ENCODE measurements at places on chromosomes 7 and 10. TPM values are rescaled to one million over a fixed set of nuclear protein-coding genes. Genes with fewer than 3 reads are reported as not detected.

The HBP1 gene
- total RNA-seq = 25.4 TPM

The YAE1 gene
- 9.8 TPM for total RNA-seq

GRCh38 chr7:47513741-47514241 is 68.1 kb downstream of the TNS3 start:
- DNase-seq = no peak

- DNase-seq = no peak
Measured at GRCh38 chr10:65618126-65618525, 1307.7 kb upstream of the LRRTM3 start.

- DNase-seq = no peak
Measured at GRCh38 chr10:118918116-118918515, 111.4 kb upstream of the NANOS1 start.

DNA sequence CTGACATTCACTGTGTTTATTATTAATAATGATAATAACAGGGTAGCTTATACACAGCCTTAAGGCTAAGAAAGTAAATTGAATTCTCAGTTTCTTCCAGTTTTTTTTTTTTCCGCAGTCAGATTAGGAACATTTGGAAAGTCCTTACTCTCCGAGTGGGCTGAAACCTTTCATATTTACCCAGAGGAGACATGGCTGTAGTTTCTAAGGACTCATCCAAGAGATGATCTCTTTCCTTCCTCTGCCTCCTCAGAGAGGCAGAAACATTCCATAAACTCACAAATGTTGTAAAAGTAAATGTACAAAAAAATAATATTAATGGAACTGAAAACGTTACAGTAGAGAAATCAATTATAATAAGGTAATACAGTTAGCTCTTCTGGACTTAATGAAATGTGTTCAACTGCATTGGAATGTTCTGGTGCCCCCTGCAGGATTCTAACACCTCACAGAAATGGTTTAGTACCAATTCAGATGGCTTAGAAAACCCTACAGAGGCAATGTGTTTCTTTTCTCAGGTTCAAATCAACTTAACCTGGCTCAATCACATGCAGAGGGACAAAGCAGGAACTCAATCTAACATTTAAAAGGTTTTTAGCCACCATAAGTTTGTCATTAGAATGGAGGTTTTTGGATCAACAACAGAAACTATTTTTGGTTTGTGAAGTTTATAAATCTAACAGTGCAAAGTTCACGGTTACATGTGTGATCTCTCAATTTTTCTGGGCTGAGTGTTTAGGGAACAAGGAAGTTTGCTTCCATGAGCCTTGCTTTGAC is 71.7 kb downstream of the ICA1 start:
- DNase-seq = peak; percentile 73

GRCh38 chr7:31934551-31934950 is 135.7 kb downstream of the PDE1C start:
- no peak for DNase-seq

- peak; percentile 62 for DNase-seq
Measured at GRCh38 chr10:32377458-32378259, 30.7 kb upstream of the EPC1 start.

- no peak for DNase-seq
Measured at GRCh38 chr7:28533731-28534531, 121.6 kb downstream of the CREB5 start.

DNA sequence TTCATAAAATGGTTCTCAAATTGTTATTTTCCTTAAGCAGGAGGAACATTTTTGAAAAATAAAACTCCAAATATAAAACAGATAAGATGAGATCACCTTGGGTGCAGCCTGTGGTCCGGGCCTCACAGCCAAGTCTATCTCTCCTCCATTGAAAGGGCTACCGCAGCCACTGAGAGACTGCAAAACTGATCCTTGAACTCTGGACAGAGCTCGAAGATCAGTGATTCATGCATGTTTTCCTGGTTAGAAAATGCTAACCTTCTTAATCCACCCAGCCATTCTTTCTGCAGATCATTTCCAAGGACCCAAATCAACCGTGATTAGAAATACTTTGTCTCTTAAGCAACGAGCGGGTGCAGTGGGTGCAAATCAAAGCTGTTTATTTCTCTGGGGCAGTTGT is 378.8 kb downstream of the PLXDC2 start:
- DNase-seq = no peak

- peak; percentile 69 for DNase-seq
Measured at GRCh38 chr7:151351967-151352366, 10.4 kb downstream of the NUB1 start.

DNA sequence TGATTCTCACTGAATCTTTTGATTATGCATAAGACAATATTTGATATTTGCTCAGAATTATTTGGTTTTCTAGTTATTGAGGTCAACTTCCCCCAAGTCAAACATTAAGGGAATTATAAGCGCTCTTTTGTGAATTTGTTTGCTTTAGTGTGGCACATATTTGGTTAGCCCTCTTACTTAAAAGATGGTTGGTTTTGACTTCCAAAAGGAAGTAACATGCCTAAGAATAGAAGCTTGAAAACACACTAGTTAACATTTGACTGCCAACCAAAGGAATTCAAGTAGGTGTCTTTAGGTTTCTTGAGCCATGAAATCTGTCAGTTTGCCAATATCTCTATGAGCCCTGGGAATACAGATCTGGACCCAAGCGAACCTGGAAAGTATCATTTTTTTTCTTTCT is 24.9 kb downstream of the STEAP4 start:
- DNase-seq = no peak

DNA sequence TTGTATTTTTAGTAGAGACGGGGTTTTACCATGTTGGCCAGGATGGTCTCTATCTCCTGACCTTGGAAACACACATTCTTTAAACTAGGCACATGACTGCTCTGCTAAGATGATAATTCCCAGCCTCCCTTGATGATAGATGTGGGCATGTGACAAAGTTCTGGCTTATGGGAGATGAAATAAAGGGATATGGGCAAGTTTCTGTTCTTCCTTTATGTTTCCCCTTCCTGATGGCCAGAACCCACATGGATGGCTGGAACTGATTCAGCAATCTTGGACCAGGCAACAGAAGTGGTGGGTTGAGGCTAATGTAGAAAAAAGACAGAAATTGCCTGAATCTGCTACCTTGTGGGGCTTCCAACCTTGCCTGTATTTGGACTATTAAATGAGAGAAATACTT is 60.7 kb upstream of the NRP1 start:
- DNase-seq = no peak

- DNase-seq = no peak
Measured at GRCh38 chr10:127370601-127371000, 174.2 kb upstream of the INSYN2A start.

DNA sequence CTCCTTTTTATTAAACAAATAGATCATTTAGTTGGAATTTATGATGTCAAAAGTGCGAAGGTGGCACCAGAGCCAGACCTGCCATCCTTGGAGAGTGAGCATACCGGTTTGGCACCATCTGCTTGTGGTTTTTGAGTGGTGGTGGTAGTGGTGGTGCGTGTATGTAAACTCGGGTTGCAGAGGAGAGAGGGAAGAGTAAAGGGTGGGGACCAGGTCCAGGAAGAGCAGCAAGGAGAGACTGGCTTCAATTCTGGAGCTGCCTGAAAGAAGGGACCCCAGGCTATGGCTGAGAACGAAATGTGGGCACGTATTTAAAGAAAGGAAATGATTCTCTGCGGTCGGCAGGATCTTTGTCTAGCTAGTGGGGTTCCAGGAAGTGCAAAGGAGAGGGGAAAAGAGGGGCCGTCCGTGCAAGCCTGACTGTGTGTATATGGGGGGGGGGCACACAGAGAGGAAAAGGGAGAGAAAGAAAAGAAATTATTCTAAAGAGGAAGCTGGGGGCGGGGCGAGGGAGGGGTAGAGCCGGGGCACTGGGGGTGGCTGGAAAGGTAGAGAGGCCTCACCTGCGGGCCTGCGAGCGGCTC is 448 bp upstream of the GOLGA7B start:
- peak; percentile 28 for DNase-seq

DNA sequence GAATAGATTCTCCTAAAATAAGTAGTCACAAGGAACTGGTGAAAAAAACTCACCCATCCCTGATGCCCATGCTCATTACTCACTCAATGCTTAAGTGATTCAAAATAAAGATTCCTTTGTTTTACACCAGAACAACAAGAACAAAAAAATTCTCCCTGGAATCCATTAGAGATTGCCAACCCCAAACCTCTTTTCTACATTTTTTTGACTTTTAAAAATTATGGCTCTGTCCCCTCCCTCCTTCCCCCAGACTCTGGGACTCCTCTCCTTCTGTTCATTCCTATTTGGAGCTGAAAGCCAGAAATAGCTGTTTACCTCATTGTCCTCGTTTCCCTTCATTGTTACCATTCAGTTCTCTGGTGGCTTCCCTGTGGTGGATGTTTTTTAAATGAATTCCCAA is 63.2 kb upstream of the FHIP2A start:
- DNase-seq = no peak

Data from activated CD4-positive, alpha-beta T cell treated with anti-CD3 and anti-CD28 coated beads for 36 hours (primary cell).